Stimulated activated CD8-positive, alpha-beta memory T cell treated with anti-CD3 and anti-CD28 coated beads, Interleukin-7, amount 100 ng/mL, for 1 hour (primary cell): ENCODE measurements at places on chromosomes 3 and 15.

- DNase-seq, result peak; percentile 42
Observed at GRCh38 chr3:51024765-51025632, 350.3 kb downstream of the DOCK3 start.

DNA sequence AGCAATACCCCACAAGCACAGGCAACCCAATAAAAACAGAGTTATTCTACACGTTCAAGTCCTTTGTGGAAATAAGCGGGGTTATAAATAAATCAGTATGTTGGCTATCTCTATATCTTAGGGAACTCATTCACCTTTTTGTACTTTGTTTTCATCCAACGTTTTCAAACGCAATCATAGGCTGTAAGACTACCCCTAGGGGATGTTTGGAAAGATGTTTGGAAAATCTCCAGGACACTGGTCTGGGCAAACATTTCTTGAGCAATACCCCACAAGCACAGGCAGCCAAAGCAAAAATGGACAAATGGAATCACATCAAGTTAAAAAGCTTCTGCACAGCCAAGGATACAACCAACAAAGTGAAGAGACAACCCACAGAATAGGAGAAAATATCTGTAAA is 70.1 kb downstream of the CLDN11 start:
- DNase-seq, result no peak

DNA sequence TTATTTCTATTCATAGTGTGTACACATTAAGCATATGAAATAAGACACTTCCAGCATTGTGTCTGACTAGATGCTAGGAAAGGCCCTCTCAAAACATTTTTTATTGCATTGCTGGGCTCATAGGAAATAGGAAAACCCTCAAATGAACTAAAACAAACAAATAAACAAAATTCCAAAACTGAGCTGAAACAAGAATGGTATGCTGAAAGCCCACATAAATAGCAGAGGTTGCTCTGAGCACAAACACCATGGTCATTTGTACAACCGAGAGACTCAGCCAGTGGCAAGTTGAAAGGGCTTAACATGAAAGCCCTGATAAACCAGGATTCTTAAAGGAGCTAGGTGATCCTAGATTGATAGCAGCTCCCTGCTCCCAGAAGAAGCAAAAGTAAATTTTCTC is 310.0 kb upstream of the WNT5A start:
- DNase-seq, result no peak

GRCh38 chr15:67955252-67955651 is 98.9 kb upstream of the PIAS1 start:
- DNase-seq, result no peak

DNA sequence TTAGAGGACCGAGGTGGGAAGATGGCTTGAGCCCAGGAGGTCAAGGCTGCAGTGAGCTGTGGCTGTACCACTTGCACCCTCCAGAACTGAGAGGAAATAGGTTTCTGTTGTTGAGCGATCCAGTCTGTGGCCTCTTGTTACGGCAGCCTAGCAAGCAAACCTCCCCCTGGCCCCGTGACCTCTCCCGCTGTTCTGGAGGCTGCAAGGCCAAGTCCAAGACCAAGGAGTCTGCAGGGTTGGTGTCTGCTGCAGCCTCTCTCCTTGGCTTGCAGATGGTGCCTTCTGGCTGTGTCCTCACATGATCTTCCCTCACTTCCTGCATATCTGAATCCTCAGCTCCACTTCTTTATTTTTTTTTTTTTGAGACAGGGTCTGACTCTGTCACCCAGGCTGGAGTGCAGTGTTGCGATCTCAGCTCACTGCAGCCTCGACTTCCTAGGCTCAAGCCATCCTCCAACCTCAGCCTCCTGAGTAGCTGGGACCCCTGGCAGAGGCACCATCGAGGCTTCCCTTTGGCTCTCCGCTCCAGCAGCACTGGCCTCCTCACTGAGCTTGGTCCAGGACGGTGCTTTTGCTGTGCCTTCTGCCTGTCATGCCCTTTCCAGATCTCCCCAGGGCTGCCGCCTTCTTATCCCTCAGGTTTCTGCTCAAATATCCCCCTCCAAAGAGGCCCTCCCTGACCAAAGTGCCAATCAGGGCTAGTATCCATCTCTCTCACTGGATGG is 18.0 kb upstream of the PLXND1 start:
- DNase-seq, result no peak

GRCh38 chr15:59232476-59232875 is 25.8 kb downstream of the LDHAL6B start:
- no peak for DNase-seq
